ENCODE measurements at places on chromosomes 7 and 10.

- no peak overlapping the region for H3K4me3 ChIP-seq
- H3K27ac ChIP-seq, result peak overlapping the region; percentile 52
- no peaks in the 10 kb centered on the region for H3K27me3 ChIP-seq
- DNase-seq, result peak; percentile 40
Measured at GRCh38 chr7:121451367-121452094, 55.4 kb upstream of the FAM3C start.

DNA sequence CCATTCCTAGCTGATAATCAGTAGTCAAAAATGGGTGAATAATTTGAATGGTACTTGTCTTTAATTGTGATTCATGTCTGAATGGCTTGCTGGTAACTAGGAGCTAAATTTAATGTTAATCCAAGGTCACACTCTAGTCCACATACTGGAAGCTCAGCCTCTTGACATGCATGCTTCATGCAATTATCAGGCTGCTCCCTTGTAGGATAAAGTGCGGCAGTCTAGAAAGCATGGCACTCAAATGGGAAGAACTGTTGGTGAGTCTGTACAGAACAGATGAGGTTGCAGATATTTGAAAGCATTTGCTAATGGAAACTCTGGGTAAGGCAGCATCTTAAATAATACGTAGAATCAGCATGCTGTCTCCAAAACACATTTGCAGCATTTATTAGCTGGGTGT is 499.4 kb downstream of the AUTS2 start:
- H3K4me3 ChIP-seq, result no peak overlapping the region
- no peaks in the 10 kb centered on the region for H3K36me3 ChIP-seq
- H3K27me3 ChIP-seq, result no peaks in the 10 kb centered on the region
- H3K27ac ChIP-seq, result no peak overlapping the region
- H3K4me1 ChIP-seq, result no peaks in the 10 kb centered on the region
- DNase-seq, result no peak

DNA sequence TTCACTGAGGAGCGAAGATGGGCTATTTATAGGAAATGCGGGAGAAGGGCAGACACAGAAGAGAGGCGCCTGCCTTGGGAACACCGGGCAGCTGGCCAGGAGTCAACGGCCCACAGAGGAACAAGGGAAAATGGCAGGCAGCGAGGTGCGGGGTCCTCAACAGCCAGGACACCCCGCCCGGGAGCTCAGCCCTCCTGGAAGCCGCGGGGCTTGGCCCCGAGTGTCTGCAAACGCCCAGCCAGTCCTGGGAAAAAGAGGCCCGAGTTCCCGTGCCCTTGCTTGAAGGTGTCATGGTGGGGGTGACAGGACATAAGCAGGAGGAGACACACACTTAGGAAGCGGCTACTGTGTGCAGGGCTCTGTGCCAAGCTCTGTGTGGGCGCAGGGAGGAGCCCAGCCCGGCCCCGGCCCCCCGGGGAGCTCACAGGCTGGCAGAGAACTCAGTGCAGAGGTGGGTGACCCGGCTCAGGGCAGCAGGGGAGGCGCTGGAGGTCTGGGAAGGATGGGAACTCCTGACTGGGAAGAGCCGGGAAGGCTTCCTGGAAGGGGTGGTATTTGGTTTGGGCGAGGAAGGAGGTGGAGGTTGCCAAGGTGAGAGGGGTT is 79.9 kb downstream of the ELFN1 start:
- H3K4me3 ChIP-seq, result no peak overlapping the region
- no peak for DNase-seq
- H3K4me1 ChIP-seq, result peaks cover 10% of the 10 kb centered on the region
- no peaks in the 10 kb centered on the region for H3K27me3 ChIP-seq

DNA sequence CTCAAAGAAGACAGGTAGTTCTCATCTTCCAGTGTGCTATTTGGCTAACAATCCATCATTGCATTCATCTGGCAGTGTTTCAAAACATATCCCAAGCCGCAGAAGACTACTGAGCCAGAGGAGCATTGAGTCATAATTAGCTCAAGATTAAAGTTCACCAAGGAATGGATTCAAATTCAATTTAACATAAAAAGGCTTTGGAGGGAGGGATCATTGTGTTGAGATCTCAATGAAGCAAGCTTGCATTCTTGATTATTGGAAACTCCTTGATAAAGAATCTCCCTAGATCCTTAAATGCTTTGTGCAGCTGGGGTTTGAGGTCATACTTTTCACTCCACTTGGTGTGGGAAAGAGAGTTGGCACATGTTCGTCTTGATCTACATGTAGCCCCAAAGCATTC is 142.8 kb upstream of the SEMA3A start:
- no peaks in the 10 kb centered on the region for H3K36me3 ChIP-seq
- no peaks in the 10 kb centered on the region for H3K27me3 ChIP-seq
- no peaks in the 10 kb centered on the region for H3K4me1 ChIP-seq
- no peak for DNase-seq

All from B cell (primary cell).